ENCODE measurements at places on chromosomes 6 and 20.

DNA sequence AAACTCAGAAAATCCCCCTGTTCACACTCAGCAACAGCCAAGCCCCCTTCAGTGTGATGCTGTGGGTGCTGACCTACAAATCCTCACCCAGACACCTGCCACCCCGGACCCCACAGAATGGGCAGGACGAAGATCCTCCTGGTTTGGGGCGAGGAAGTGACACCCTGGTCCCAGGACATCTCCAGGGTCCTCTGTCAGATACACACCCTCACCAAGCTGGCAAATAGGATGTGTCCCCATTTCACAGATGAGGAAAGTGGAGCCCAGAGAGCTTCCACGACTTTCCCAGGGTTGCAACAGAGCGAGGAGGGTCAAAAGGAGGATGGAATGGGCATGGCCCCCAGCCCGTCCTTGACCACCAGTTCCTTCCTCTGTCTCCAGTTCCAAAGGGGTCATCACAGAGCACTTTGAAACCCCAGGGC, 92.0 kb upstream of the AFDN start:
- no peak for DNase-seq

GRCh38 chr20:14757728-14758127, 420.3 kb upstream of the FLRT3 start:
- no peak for DNase-seq

DNA sequence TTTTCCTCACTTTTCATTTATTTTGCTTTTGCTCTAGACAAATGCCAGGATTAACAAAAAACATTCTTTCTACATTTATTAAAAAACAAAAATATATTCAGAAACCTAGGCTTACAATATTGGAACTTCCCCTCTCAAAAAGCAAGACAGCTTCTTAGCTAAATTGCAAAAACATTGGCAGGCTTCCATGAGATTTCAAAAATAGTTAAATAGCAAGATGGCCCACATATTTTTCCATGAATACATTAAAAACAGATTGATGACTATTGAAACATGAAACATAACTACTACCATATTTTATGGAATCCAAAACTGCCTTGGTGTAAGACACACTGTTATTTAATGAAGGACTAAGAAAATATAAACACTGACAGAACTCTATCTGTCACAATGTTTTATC, 92.0 kb downstream of the LY86 start:
- DNase-seq: no peak

GRCh38 chr6:112232845-112233256, 21.5 kb downstream of the LAMA4 start:
- peak; percentile 80 for DNase-seq

DNA sequence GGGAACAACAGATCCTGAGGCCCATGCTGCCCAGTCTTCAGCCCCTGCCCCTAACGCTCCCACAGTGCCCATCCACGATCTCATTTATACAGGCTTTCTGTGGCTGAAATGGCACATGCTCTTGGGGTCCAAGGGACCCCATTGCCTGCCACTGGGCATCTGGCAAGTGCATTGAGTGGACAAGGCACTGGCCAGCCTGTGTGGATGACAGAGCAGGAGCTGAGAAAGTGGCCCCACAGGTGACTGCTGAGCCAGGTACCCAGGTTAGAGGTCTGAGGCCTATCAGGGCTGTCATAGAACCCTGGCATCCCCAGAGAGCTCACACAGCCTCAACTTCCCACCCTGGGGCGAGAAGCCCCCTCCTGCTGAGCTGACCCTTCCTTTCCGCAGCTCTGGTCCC, 86.0 kb upstream of the NXT1 start:
- no peak for DNase-seq

All from fibroblast of villous mesenchyme (primary cell).